Activated effector memory CD4-positive, alpha-beta T cell treated with Interleukin-2 at 50 U/mL for 16 hours (primary cell): ENCODE measurements at places on chromosomes 12 and 14.

- DNase-seq = peak; percentile 47
Observed at GRCh38 chr12:54404061-54405004, 14.7 kb downstream of the ITGA5 start.

- peak; percentile 21 for DNase-seq
Observed at GRCh38 chr12:92363295-92364146, 217.9 kb upstream of the BTG1 start.

- no peak for DNase-seq
Observed at GRCh38 chr12:130762319-130762675, 46.2 kb upstream of the RIMBP2 start.

DNA sequence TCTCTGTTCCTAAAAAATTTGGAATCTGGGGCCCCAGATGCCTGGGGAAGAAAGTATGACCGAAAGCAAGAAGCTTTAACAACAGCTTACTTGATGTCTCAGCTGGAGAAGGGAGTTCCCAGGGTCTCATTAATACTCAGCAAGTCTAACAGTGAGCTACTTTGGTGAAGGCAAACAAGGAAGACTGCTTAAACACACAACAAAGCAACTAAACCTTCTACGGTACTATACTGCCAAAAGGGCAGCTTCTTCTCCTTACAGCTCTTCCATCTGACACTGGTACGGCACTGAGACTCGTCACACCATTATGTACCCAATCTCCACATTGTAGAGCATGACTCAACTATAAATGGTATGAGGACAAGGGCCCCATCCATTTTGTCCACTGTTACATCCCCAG is 213.0 kb downstream of the MED13L start:
- no peak for DNase-seq

- no peak for DNase-seq
Observed at GRCh38 chr14:57319636-57320192, 50.9 kb downstream of the AP5M1 start.

DNA sequence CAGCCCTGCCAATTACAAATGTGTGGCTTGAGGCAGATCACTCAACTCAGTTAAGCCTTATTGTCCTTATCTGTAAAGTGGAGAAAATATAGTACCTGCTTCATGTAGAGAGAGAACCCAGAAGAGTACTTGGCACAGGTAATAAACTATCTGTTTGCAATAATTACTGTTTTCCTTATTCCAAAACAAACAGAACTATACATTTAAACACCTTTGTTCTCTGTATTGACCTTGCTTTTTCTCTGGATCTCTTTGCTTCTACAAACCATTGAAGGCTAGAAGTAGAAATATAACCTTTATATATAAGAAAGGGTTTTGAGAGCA is 70.8 kb upstream of the SRSF5 start:
- DNase-seq = no peak

- no peak for DNase-seq
Observed at GRCh38 chr14:85824526-85824925, 294.6 kb downstream of the FLRT2 start.

DNA sequence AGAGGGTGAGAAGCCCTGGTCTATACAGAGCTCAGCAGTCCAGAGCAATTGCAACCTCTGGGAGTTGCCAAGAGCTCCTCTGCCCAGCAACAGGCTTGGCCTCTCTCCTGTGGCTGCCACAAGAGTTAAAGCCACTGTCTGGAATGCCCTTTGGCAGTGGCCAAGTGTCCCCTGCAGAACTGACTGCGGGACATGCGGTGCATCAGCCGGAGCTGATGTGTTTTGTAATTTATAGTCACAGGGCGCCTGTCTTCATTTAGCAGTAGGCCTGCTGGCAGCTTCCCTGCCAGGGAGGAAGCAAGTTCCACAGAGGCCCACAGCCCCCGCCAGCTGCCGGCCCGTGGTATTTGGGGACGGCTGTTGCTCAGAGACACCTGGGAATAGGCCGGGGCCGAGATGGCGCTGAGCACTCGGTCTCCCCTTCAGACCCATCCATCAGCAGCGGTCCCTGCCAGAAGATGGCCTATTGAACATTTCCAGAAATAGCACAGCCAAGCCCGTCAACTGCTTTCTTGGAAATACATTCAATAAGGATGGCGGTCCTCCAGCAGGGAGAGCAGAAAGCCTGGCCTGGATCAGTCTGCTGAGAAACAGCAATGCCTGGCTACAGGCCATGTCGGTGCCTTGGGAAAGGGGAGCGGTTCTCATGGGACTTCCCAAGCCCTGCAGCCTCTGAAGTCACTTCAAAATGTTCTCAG is 217.4 kb downstream of the CRADD start:
- no peak for DNase-seq

- no peak for DNase-seq
Observed at GRCh38 chr14:33061667-33062325, 123.1 kb downstream of the NPAS3 start.

DNA sequence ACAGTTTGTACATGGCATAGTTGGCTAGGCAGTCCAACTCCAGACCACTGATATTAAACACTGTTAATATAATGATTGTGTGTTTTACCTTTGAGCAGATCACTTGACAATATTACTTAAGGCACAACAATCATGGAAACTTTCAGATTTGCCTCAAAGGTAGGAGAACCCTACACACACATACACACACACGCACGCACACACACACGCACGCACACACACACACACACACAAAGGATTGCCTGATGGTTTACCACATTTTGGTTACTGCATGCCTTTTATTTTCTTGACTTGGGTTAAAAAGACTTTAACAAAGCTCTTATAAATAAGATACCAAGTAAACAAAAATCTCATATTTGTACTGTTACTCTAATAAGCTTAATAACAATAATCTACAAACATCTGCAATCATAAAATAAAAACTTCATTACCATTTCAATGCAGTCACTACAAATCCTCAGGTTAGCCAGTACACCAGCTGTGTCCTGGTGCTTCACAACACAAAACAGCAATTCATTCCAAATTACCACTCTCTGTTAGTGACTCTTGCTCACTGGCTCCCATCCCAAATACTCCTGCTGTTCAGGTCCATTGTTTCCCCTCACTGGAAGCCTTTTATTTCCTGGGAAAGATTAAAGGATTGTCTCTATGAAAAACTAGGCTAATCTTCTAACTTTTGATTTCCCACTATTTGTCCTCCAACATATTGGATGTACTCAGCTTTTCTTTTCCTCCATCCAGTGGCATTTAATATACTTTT is 175.2 kb upstream of the ATP2B1 start:
- DNase-seq = no peak

DNA sequence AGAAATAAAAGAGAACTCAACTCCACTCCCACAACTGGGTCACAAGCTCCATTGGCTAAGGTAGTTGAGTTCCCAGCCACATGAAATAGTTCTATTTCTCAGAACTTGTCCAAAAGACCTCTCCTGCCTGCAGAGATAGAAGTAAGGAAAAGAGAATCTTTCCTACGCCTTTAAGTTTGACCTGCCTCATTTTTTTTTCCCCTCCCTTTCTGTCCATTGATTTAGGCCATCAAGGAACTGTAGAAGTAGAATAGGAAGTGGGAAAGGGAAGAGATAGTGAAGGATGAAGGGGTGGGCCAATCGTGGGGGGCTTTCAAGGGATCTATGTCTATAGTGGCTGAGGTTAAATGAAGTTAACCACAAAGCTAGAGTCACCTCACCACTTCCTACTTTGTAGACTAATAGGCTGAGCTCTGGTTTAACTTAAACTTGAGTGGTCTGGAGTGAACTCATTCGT is 13.9 kb upstream of the NUDT4 start:
- DNase-seq = no peak

DNA sequence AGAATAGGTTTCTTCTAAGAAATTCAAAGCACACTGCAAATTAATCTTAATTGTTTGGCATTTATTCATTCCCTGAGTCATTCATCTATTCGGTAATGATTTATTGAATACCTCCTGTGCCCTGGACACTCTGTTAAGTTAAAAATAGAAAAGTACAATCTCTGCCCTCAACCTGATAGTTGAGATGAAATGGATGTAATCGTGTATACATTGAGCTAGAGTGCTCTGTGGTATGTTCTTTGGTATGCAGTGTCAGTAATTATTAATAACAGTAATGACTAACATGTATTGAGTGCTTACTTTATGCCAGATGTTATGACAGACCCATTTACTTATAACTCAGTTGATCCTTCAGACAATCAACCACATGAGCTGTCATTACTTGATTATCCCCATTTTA is 47.6 kb downstream of the UTP20 start:
- no peak for DNase-seq

GRCh38 chr12:131091413-131091975 is 137.8 kb downstream of the ADGRD1 start:
- DNase-seq = no peak

- no peak for DNase-seq
Observed at GRCh38 chr12:48001505-48002413, 2.5 kb downstream of the COL2A1 start.

DNA sequence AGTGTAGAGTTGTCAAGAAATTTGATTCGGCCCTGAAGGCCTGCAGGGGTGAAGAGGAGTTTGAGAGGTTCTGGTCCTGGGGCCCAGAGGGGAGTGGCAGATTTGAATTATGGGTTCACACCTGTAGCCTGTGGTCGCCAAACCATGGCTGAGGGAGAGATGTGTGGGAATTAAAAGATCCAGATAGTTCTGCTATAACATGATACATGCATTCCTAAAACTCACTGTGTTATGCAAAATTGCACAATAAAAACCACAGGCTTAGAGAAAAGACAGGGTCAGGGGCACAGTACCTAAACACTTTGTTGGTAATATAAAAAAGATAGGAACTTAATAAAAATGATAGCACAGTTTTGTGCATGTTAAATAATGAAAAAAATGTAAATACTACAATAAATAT is 106.2 kb downstream of the TMEM30B start:
- DNase-seq = no peak

DNA sequence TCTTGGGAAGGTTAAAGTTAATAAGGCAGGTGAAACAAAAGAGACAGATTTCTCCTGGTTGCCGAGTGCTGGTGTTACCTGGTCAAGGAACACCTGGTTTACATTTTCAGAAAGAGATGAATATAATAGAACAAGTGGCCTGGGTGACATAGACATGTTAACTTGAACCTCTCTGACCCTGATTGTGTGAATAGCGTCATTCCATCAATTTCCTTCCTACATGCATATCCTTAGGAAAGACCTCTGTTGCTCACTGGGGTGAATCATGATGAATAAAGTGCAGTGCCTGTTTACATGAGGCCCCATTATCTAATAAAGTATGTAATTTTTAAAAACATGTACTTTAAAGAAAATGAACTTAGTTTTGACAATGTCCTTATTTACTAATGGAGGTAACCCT is 1822.9 kb upstream of the FLRT2 start:
- no peak for DNase-seq
